ENCODE measurements at places on chromosomes 4 and X.
A peak's percentile ranks its signal among the peaks of the same experiment; 100 is the strongest.

DNA sequence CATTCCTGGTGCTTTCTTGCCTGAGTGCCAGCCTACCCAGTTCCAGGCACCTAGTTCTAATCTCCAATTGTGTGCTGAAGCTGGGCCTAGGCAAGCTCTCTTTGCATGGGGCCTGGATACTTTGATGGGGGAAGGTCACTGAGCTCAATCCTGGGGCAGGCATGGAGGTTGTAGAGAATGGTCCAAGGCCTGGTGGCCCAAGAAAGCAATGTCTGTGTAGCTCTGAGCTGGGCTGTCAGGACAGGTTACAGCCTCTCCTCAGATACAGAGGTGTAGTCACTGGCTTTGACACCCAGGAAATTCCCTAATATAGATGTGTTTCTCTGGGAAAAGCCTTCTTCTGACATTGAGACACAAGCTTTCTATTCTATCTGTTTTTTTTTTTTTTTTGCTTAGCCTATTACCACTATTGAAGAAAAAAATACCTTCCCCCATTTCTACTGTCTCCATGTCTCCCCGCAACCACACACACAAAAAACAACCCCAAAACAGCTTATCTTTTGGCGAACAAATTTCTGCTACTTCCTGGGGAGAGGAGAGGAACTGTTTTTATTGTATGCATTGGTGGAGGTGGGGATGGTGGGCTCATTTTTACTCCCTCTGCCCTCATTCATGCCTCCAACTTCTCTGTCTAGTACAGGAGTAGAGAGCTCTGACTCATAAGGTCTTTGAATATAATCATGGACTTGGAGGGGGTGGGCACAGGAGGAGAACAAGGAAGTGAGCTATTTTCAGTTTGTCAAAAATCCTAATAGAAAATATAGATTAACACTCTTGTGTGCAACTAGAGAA lies 66.7 kb upstream of the DHX15 start:
- no peak for DNase-seq
- H3K36me3 ChIP-seq = no peaks in the 10 kb centered on the region
- H3K4me1 ChIP-seq = peaks cover 8% of the 10 kb centered on the region
- H3K4me3 ChIP-seq = no peak overlapping the region

DNA sequence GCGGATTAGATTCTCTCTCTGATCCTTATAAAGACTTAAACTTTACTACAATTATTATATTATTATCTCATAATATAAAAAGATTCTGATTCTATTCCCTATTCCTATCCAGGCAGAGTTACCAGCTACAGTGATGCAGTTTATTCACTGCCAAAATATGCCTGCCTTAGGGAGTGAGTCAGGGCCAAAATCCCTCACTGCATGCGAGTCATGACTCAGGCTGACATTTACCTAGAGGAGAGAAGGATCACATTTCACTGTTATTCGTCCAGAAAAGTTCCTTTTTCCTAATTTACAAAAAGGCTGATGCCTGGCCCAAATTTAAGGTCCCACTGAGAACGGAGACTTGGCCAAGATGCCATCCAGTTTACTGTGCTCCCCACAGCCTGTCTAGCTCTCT lies 168.5 kb upstream of the LDB2 start:
- no peak overlapping the region for H3K27ac ChIP-seq
- no peaks in the 10 kb centered on the region for H3K4me1 ChIP-seq
- DNase-seq = no peak
- no peaks in the 10 kb centered on the region for H3K36me3 ChIP-seq
- H3K27me3 ChIP-seq = no peaks in the 10 kb centered on the region

DNA sequence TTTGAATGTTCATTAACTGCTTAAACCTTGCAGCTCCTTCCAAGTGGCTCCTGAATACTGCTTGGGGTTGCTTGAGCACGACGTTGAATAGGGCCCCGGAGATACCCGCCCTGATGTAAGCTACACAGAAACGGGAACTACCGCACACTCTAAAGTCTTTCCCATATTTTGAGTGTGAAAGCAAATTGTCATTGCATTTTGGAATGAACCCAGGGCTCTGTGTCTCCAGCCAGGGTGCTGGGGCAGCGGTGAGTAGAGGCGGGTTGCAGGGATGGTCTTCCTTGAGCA lies 59.4 kb upstream of the HELT start:
- no peak overlapping the region for H3K27ac ChIP-seq
- H3K36me3 ChIP-seq = no peaks in the 10 kb centered on the region
- no peak for DNase-seq
- H3K4me1 ChIP-seq = no peaks in the 10 kb centered on the region
- no peaks in the 10 kb centered on the region for H3K27me3 ChIP-seq

- no peak for DNase-seq
- no peak overlapping the region for H3K27ac ChIP-seq
- H3K4me3 ChIP-seq = no peak overlapping the region
- H3K4me1 ChIP-seq = peaks cover under 1% of the 10 kb centered on the region
Observed at GRCh38 chrX:118717678-118718391, 9.6 kb upstream of the IL13RA1 start.

GRCh38 chr4:174918058-174918457 lies at the start of gene ADAM29:
Gene ADAM29, plus strand, starts transcription at chr4:174918358. Its CDS starts 57,168 bp downstream, at chr4:174975526.
- DNase-seq = no peak
- H3K4me3 ChIP-seq = no peak within 1 kb of the TSS
- no peaks in the 10 kb centered on the region for H3K36me3 ChIP-seq
- no peaks in the 10 kb centered on the region for H3K4me1 ChIP-seq
- no peaks in the 10 kb centered on the region for H3K27me3 ChIP-seq
- no peak within 1 kb of the TSS for H3K27ac ChIP-seq

DNA sequence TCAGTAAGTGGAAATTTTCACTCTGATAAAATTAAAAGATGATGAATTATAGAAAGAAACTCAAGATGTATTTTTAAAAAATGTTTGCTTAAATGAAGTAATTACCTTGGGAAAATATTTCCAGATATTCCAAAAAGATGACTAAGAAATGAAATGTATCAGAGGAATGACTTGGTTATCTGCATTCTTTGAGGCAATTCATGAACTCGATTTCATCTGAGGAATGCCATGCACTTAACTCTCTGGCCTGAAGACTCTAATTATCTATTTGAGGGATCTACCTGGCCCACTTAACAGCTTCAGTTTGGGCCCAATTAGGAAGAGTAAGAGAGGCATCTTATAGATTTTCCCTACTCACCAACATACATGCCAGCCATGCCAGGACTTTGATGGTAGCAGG lies 182.3 kb downstream of the INPP4B start:
- H3K27ac ChIP-seq = no peak overlapping the region
- no peaks in the 10 kb centered on the region for H3K4me1 ChIP-seq
- no peaks in the 10 kb centered on the region for H3K27me3 ChIP-seq
- H3K4me3 ChIP-seq = no peak overlapping the region
- DNase-seq = no peak
- no peaks in the 10 kb centered on the region for H3K36me3 ChIP-seq

DNA sequence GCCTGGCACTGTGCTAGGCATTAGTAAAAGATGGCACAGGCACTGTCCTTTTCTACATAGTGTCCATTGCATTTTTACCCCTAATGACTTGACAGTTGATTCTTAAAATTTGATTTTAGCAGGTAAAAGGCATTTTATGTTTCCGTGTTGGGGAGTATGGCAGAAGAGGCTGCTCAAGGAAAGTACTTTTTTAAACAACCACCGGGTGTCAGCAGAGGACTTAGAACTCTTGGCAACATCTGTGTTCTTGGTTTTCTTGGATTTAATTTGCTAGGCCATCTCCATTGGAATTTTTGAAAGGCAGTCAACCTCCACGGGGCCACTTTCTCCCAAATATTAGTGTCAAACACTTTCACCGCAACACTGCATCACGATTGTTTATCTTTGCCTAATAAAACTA lies 102.9 kb downstream of the TSPAN7 start:
- no peak overlapping the region for H3K4me3 ChIP-seq
- H3K4me1 ChIP-seq = no peaks in the 10 kb centered on the region
- no peaks in the 10 kb centered on the region for H3K36me3 ChIP-seq
- no peak for DNase-seq

DNA sequence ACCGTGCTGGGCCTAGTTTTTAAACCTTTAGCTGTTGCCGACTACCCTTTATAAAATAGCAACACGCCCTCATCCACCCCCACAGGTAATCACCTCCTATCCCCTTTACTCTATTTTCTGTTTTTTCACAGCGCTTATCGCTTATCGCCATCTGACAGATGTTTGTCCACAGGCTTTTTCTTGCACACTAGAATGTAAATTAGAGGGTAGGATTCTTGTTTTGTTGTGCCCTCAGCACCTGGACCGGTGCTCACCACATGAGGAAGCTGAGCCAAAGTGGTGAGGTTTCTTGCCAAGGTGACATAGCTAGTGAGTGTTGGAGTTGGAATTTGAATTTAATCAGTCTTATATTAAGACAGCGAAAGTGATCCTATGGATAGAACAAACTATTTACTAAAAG lies 2.9 kb upstream of the RBBP7 start:
- no peak overlapping the region for H3K27ac ChIP-seq
- H3K27me3 ChIP-seq = no peaks in the 10 kb centered on the region
- no peaks in the 10 kb centered on the region for H3K36me3 ChIP-seq
- no peak for DNase-seq

- no peaks in the 10 kb centered on the region for H3K27me3 ChIP-seq
- H3K4me3 ChIP-seq = peak overlapping the region; percentile 67
- H3K36me3 ChIP-seq = no peaks in the 10 kb centered on the region
Observed at GRCh38 chr4:184536065-184536880, 61.9 kb upstream of the IRF2 start.

DNA sequence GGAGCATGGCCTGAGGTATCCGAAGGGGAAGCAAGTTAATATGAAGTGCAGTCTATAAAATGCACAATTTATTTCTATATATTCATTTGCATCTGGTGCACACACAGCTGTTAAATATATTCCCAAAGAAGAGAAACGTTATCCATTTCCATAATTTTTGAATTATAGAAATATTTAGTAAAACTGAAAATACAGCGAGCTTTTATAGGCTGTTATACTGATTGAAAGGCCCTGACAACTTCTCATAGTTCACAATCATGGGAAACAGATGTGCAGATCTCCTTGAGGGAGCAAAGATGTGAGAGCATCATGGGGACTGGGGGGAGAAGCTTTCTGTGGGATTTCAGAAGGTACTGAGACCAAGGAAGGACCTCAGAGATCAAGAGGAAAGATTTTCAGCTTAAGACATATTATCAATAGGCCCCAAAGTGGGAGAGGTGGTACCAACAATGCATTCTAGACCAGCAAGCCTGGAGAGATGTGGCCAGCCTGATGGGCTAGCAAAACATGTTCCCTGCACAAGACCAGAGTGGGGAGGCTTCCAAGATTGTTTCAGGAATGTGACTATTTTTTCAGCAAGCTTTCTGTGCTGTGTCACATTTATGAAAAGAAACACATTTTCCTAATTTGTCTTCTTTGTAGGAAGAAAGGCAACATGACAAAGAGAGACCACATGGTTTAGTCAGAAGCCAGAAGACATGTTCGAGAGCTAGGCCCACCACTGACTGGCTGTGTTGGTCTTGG lies 256.0 kb upstream of the SFRP2 start:
- no peaks in the 10 kb centered on the region for H3K4me1 ChIP-seq
- no peak for DNase-seq
- no peak overlapping the region for H3K4me3 ChIP-seq
- H3K27ac ChIP-seq = no peak overlapping the region

DNA sequence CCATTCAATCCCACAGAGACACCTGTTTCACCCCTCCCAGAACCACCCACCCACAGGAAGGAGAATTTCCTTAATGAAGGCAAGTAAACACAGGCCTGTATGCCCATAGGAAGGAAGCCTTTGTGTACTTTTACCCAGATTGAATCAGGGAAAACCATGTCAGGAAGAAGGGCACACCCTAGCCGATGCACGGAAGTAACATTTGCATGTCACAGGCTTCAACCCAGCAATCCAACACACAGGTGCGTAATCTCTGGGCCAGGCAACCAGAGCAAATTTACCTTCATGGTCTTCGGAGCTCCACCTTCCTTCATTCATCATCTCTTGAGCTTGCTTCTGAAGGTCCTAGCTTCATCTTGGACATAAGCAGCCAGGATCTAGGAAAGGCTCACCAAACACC lies 206.3 kb downstream of the SHROOM3 start:
- no peak overlapping the region for H3K4me3 ChIP-seq
- no peaks in the 10 kb centered on the region for H3K27me3 ChIP-seq
- no peak overlapping the region for H3K27ac ChIP-seq
- peaks cover 52% of the 10 kb centered on the region for H3K4me1 ChIP-seq

GRCh38 chr4:101162990-101163380 lies 184.3 kb downstream of the PPP3CA start:
- H3K36me3 ChIP-seq = no peaks in the 10 kb centered on the region
- no peaks in the 10 kb centered on the region for H3K27me3 ChIP-seq
- no peak for DNase-seq

DNA sequence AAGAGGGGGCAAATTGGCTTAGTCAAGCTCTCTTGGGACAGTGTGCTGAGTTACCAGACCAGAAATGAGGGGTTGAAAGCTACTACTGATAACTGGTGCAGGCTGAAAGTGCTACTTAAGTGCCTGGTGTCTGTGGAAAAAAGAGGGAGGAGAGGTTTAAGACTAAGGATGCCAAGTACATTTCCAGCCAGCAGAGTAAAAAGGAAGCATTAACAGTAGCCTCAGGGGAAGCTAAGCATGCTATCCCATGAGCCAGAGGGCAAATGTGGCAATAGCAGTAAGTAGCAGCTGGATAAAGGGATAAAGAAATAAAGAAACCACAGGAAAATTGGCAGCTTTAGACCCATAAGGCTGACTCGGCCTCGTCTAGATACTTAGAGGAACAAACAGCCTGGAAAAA lies 196.3 kb upstream of the MAB21L2 start:
- no peak overlapping the region for H3K4me3 ChIP-seq
- H3K4me1 ChIP-seq = no peaks in the 10 kb centered on the region
- no peaks in the 10 kb centered on the region for H3K27me3 ChIP-seq
- H3K27ac ChIP-seq = no peak overlapping the region
- no peaks in the 10 kb centered on the region for H3K36me3 ChIP-seq
- peak; percentile 2 for DNase-seq

DNA sequence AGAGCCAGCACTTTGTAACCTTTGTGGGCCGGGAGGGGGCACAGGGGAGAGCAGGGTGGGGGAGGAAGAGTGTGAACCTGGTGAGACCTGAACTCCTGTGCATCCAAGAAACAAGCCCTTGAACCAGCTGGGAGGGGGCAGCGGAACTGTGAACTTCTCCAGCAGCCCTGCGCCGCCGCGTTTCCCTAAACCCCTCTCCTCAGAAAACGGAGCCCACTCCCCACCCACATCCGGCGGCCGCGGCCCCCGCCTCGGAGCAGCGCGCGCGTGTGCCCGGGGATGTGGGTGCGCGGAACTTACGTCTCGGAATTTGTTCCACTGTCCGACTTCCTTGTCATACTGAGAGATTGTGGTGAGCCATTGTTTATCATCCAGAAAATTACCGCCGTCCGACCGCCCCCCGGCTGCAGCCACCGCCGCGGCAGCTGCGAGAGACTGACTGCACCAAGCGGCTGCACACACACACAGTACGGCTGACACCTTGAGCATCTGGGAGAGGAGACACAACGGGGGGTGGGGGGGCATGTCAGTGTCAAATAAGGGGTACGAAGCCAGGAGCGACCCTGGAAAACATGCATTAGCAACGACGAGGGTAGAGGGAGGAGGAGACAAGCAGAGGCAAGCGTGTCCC lies 494 bp downstream of the SPOCK3 start:
- H3K36me3 ChIP-seq = no peaks in the 10 kb centered on the region
- peak overlapping the region; percentile 66 for H3K4me3 ChIP-seq
- H3K27ac ChIP-seq = no peak overlapping the region

GRCh38 chrX:52280812-52281211 lies 88.0 kb upstream of the XAGE2 start:
- H3K36me3 ChIP-seq = no peaks in the 10 kb centered on the region
- no peak overlapping the region for H3K4me3 ChIP-seq
- no peak overlapping the region for H3K27ac ChIP-seq
- H3K4me1 ChIP-seq = no peaks in the 10 kb centered on the region

GRCh38 chr4:84159762-84160161 lies 339.3 kb downstream of the NKX6-1 start:
- no peaks in the 10 kb centered on the region for H3K27me3 ChIP-seq
- no peaks in the 10 kb centered on the region for H3K36me3 ChIP-seq
- no peak for DNase-seq
- no peak overlapping the region for H3K27ac ChIP-seq
- H3K4me3 ChIP-seq = no peak overlapping the region
- H3K4me1 ChIP-seq = no peaks in the 10 kb centered on the region

Data from PC-9 (cell line).